ENCODE measurements at places on chromosomes 12 and 14.

DNA sequence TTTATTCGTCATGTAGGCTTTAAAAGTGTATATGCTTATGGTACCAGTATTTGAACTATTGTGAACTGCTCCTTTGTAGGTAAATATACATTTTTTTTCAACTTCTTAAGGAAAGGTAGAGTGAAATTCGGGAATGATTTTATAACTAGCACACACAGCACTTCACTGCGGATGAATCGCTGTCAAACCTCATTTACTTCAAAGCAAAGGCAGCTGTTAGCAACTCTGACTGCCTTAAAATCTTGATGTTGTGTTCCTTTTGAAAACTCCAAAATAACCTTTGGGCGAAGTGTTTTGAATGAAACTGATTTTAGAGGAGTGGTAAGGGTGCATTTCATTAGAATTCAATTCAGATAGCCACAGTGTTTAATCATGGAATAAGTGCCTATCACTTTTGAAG lies 95.8 kb downstream of the GLT1D1 start:
- DNase-seq = no peak

GRCh38 chr12:26523708-26524150 lies 309.3 kb downstream of the ITPR2 start:
- no peak for DNase-seq

DNA sequence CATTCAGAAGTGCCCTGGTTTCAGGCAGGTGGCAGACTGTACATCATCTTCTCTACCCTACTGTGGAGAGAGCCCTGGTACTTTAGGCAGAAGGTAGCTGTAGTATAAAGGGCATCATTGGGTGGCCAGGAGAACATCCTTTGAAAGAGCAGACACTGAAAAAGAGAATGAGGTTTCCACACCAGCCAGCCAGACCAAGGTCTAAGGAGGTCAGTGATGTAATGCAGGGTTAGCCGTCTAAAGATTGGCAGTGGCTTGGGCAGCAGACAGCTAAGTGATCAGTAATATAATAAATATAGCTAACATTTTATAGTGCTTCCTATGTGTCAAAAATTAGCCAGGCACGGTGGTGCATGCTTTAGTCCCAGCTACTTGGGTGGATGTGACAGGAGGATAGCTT lies 12.0 kb downstream of the ZBTB25 start:
- DNase-seq = no peak

- no peak for DNase-seq
Observed at GRCh38 chr12:49868952-49869815, 26.3 kb upstream of the BCDIN3D start.

DNA sequence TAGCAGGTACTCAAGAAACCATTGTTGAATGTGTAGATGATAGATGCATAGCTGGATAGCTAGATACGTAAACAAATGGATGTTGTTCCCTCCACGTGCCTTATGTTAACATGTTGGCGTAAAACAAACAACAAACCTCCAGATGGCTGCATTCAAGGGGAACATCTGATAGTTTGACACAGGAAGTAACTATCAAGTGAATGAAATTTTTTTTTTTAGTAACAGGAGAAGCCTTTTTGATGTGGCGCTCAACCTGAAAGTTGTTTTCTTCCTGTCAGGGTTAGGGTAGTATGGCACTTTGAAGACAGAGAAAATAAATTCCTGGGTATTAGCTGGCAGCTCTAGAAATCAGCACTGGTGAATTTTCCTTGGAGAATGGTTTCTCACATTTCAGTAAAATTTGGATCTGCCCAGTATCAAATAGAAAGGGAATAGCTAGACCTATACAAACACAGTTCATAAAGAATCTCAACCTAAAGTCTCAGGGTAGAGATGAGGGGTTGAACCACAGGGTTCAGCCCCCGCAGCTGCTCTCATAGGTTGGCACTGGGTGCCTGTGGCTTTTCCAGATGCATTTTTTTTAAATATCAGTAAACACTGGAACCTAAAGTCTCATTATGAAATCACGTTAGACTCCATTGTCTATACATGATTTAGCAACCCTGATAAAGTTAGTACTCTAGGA lies 18.8 kb upstream of the RAP1B start:
- DNase-seq = no peak

GRCh38 chr12:33944703-33945437 lies 77.4 kb upstream of the ALG10 start:
- DNase-seq = no peak

DNA sequence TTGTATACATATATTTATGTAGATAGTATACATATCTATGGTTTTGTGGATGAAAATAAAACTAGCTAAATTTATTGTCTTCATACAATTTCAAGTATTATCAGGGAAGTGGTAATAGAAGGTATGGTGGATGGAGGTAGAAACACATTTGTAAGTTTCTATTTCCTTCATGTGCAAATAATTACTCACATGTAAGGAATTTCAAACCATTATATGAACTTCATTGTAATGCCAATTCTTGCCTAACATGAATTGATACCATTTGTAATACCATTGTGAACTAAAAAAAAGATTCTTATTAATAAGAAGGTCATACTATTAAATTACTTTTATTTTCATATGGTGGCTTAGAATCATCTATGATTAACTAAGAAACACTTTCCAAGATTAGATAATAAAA lies 20.1 kb upstream of the PPFIA2 start:
- DNase-seq = no peak

DNA sequence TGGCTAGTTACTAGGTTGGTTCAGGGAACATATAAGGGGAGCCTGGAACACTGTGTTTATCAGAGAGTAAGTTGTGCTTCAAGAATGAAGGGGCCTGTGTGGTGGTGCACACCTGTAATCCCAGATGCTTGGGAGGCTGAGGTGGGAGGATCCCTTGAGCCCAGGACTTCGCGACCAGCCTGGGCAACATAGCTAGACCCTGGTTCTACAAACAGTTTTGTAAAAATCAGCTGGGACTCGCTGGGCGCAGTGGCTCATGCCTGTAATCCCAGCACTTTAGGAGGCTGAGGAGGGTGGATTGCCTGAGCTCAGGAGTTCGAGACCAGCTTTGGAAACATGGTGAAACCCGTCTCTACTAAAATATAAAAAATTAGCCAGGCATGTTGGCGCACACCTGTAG lies 42.1 kb upstream of the GPR132 start:
- DNase-seq = no peak

DNA sequence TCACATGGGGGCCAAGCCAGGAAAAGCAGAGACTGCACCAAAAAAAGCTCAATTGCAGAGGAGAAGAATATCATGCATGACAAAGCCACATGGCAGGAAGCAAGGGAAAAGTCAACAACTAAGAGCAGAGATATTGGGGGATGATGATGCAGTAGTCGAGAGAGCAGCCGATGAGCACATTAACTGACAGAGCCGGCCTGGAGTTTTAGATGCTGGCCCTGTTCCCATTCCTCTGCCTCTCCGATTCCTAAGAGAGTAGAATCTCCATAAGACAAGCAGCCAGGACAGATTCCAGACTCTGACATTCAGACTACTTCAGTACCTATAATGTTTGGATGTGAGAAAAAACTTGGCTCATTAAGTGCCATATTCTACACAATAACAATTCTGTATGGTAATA lies 155.9 kb downstream of the KCNH5 start:
- DNase-seq = no peak

DNA sequence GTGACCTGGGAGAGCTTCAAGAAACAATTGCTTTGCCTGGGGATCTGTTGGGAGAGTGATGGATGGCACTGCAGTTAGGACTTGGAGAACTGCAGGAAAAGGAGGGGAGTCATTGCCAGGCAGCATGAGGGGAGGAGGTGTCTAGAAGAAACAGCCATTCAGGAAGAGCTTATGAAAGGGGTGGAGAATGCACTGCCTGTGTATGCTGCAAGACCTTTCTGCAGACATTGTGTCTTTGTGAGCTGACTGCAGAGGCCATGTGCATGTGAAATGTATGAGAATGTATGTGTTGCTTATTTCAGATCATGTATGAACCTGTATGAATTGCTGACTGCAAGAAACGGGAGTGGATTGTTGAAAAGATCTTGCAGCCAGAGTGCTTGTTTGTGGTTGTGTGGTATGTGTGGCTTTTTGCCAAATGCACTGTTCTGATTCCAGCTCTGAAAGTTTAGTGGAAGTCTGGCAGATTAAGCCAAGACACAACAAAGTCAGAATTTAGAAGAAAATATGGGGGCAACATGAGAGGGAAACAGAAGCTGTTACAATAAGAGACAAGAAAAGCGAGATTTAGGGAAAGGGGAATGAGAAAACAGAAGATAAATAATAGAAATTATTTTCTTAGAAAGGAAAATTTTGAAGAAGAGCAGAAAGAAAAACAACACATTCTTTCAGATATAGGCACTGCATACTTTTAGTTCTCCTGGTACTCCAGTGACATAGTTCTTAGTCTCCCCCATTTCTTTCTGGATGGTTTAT lies 9.8 kb upstream of the RIMKLB start:
- no peak for DNase-seq

GRCh38 chr12:68259318-68259940 lies 6.0 kb upstream of the IL22 start:
- DNase-seq = peak; percentile 28

GRCh38 chr12:53750812-53751335 lies 905 bp downstream of the CISTR start:
- DNase-seq = no peak

- no peak for DNase-seq
Observed at GRCh38 chr12:60174476-60174875, 578.6 kb downstream of the SLC16A7 start.

- no peak for DNase-seq
Observed at GRCh38 chr14:63375769-63376168, 57.0 kb upstream of the GPHB5 start.

- no peak for DNase-seq
Observed at GRCh38 chr14:67727361-67727760, 25.7 kb downstream of the RDH12 start.

DNA sequence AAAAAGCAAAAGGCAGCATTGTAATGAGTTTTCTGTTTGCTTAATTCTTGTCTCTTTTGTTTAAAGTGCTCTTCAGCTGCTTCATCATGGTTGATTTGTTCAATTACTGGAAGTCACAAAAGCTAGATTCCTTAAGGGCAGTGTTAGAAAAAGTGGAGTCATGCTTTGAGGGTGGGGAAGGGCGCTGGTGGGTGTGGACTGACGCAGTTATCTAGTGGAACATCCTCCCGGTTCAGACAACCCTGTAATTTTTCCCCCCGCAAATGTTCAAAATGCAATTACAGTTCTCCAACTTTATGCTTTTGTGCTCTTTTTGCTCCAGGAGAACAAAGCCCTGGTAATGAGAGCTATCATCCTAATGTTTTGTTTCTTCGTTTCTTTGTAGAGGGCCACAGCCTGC lies 2.1 kb downstream of the AKAP6 start:
- DNase-seq = no peak

All from stimulated activated CD4-positive, alpha-beta T cell treated with anti-CD3 and anti-CD28 coated beads, Interleukin-2, amount 100 ng/mL, for 24 hours (primary cell).